ENCODE measurements at places on chromosomes 3 and 15. TPM values are rescaled to one million over a fixed set of nuclear protein-coding genes. Genes with fewer than 3 reads are reported as not detected.
A peak's percentile ranks its signal among the peaks of the same experiment; 100 is the strongest.

DNA sequence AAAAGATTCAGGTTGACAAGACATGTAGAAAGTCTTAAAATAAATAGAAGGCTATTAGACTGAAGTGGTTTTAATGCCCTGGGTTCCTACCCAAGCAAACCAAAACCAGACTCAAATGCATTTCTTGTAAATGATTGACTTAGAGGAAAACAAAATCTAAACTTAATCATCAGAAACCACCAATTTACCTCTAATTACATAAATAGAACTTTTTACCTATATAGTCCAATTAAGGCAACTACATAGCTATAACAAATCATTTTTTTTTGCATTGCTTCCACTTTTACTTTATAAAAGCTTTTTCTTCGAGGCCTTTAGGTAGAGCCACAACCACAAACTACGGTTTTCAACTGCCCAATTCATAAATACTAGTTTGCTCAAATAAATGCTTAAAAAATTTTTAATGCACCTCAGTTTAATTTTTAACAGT, 231.3 kb upstream of the ARHGEF26 start:
- DNase-seq, result no peak
- H3K36me3 ChIP-seq, result no peaks in the 10 kb centered on the region
- no peaks in the 10 kb centered on the region for H3K27me3 ChIP-seq
- no peaks in the 10 kb centered on the region for H3K4me1 ChIP-seq

- peaks cover 77% of the 10 kb centered on the region for H3K4me1 ChIP-seq
- H3K27me3 ChIP-seq, result no peaks in the 10 kb centered on the region
- peak; percentile 90 for DNase-seq
- H3K27ac ChIP-seq, result peak overlapping the region; percentile 79
- H3K36me3 ChIP-seq, result no peaks in the 10 kb centered on the region
Observed at GRCh38 chr15:89115547-89115946, 27.3 kb downstream of the ABHD2 start.

- H3K4me3 ChIP-seq, result no peak overlapping the region
- no peak for DNase-seq
- no peaks in the 10 kb centered on the region for H3K36me3 ChIP-seq
Observed at GRCh38 chr3:85170646-85171045, 211.9 kb downstream of the CADM2 start.

GOLGA6A gene
- total RNA-seq, result not detected

THRB gene
- 12.4 TPM for total RNA-seq

TMEM41A gene
- 5.4 TPM for total RNA-seq

GRCh38 chr15:82571722-82572222, 31.5 kb upstream of the RPS17 start:
- DNase-seq, result peak; percentile 37
- no peaks in the 10 kb centered on the region for H3K27me3 ChIP-seq
- H3K4me3 ChIP-seq, result peak overlapping the region; percentile 24
- H3K27ac ChIP-seq, result no peak overlapping the region

DNA sequence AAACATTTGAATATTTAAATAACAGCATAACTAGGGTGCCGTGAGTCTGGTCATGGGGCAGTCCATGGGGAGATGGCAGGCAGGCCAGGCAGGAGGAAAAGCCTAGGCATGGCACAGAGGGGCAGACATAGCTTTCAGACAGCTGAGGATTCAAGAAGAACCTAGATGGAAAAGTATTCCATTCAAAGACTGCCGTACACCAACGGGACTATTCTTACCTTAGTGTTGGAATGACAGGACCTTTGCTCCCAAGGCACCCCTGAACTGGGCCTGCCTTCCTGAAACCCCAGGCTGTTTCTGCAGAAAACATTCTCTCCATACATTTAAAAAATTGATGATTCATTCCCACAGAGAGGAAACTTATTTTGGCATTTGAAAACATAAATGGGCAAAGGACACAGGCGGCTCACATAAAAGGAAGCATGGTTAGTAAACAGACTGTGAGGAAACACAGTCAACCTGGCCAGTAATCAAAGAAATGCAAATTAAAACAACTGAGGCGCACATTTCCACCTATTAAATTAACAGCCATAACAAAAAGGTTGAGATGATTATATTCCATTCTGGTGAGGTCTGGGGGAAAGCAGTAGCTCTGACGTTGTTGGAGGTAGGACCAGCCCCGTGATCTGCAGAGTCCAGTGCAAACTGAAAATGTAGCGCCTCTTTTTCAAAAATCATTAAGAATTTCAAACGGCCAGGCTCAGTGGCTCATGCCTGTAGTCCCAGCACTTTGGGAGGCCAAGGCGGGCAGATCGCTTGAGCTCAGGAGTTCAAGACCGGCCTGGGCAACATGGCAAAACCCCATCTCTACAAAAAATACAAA, 71.3 kb upstream of the SMAD3 start:
- no peaks in the 10 kb centered on the region for H3K36me3 ChIP-seq
- no peak overlapping the region for H3K4me3 ChIP-seq
- H3K4me1 ChIP-seq, result no peaks in the 10 kb centered on the region
- no peak overlapping the region for H3K27ac ChIP-seq
- no peaks in the 10 kb centered on the region for H3K27me3 ChIP-seq

Measured in pancreas (tissue), 10 donors.